Stimulated activated CD4-positive, alpha-beta T cell treated with anti-CD3 and anti-CD28 coated beads, Interleukin-4, amount 100 ng/mL, for 4 hours (primary cell): ENCODE measurements at places on chromosomes 3 and 15.
A peak's percentile ranks its signal among the peaks of the same experiment; 100 is the strongest.

DNA sequence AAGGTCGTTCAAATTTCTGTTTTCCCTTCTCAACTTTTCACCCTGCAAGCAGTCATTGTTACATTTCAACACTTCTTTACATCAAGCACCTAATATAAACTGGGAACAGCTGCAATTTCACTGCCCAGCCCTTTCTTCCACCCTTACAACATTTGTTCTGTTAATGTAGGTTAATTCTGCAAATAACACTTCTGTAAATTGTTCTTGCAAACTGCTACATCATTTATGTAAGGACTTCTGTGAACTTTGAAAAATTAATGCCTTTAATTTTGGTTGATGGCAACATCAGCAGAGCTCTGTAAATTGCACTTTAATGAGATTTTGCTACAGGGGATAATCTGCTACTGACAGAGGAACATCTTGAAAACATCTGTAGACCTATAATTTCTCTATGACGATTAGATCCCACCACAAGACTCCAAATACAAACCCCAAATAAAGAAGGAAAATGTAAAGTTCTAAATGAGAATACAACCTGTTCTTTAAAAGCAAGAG lies 93.5 kb downstream of the ZIC4 start:
- no peak for DNase-seq

- DNase-seq = no peak
These were observed 13.8 kb upstream of the TNFSF10 start for GRCh38 chr3:172536993-172537419.

DNA sequence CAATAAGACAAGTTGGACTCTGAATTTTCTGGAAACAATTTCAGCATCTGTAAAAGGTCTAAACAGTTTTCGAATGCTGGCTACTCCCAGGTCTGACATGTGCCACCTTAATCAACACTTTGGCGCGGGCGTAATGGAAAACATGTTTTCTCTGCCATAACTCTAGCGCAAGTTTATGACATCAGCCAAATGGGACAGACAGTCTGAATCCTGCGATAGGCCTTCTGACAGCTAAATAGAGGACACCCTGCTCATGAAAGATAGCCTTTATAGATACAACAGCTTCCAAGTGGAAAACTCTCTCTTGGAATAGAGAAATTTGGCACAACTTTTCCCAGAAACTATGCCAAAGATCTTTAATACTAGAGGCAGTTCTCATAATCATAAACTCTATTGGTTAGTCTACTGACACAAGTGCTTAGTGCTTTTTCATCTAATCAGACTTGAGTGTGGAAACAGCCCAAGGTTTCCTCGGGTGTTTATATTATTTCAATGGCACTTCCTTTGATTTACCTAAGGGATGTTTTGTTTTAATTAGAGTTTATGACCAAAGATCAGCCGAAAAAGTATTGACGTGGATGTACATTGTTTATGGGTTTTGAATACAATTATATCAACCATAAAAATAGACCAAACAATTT lies 120.1 kb upstream of the DPH6 start:
- DNase-seq = no peak

GRCh38 chr3:12982619-12983101 lies 90.6 kb downstream of the IQSEC1 start:
- no peak for DNase-seq

GRCh38 chr3:9253327-9253726 lies 3.9 kb upstream of the SRGAP3 start:
- no peak for DNase-seq

- no peak for DNase-seq
These were observed 200.7 kb downstream of the KCNH8 start for GRCh38 chr3:19348941-19349564.

DNA sequence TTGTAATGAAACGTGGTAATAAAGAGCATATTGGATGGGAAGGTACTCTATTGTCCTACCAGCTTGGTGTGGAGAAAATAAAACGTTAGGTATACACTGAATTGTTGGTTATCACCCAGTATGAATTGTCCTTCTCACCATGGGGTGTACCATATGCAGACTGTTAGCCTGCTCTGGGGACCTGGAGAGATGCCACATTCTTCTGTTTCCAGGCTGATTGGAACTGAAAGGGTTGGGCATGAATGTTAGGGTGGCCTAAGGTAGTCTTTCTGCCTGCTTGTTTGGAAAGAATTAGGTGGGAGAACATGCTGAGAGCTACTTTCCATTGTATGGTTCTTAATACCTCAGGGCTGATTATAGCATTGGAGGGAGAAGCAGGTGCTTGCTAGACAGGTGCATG lies 340.6 kb downstream of the PTPRG start:
- DNase-seq = no peak

GRCh38 chr3:172040078-172040980 lies 951 bp downstream of the FNDC3B start:
- DNase-seq = peak; percentile 21

- no peak for DNase-seq
These were observed 101.0 kb upstream of the IQSEC1 start for GRCh38 chr3:13174011-13174802.

GRCh38 chr3:129481766-129482332 lies 41.8 kb downstream of the IFT122 start:
- peak; percentile 9 for DNase-seq

DNA sequence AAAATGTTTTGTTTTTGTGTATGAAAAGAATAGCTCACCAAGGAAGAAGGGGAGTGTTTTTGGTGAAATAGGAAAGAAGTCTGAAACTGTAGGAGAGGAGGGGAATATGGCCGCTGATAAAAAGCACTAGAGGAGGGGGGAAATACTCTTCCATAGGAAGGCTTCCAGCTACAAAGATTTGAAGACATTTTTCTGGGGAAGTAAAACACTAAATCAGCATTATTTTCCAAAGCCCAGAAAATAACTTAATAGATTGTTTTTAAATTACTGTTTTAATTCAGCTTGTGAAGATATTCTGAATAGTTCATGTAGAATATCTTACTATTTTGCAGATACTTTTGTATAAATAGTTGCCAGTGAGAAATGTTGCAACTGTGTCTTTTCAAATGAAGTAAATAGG lies 54.9 kb downstream of the CALML4 start:
- no peak for DNase-seq

- no peak for DNase-seq
These were observed 5.0 kb upstream of the CDV3 start for GRCh38 chr3:133568294-133569014.

GRCh38 chr15:91517491-91518200 lies 335.9 kb upstream of the SLCO3A1 start:
- DNase-seq = no peak

DNA sequence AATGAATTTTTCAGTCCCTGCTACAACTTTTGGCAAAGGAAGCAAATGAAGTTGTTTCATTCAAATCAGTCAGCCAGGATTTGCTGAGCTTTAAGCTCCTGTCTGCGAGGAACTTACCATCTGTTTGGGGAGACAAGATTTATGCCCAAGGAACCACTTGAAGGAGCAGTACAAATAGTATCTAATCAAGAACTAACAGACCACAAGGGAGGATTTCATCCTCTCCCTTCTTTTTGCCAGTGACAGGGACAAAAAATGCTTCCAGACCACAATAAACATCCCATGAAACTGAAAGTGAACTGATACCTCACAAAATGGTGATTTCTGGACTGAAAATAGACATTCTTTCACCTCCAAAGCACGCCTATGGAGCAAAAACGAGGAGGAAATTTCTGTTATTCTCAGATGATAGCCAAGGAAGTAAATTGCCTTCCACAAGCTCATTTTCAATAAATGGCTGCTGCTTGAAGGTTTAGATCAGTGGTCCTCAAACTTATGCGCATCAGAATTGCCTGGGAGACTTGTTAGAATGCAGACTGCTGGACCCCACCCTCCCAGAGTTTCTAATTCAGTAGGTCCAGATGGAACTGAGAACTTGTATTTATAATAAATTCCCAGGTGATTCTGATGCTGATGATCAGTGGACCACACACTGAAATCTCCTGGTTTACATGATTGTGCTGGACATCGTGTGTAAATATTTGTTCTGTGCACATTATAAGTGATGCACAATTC lies 202.4 kb upstream of the GADL1 start:
- no peak for DNase-seq

DNA sequence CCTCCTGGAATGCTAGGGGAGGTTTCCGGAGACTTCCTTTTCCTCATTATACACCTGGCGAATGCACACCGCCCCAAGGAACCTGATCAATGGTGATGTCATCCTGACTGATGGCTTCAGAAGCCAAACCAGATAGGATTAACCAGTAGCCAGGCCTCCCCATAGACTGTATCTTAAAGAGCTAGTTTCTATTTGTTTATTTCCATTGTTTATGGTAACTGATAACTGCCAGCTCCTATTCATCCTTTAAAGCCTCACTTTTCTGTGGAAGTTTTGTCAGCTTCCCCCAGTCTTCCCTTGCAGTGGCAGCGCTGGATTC lies at the start of gene MKRN2OS:
Gene MKRN2OS, minus strand, starts transcription at position 27 of the 319 bp plus-strand sequence. CDS start 35 bp downstream, outside the sequence.
- DNase-seq = no peak

GRCh38 chr3:191353022-191353777 lies 22.9 kb upstream of the UTS2B start:
- no peak for DNase-seq

- DNase-seq = no peak
These were observed 188.8 kb upstream of the PRICKLE2 start for GRCh38 chr3:64414043-64414442.

DNA sequence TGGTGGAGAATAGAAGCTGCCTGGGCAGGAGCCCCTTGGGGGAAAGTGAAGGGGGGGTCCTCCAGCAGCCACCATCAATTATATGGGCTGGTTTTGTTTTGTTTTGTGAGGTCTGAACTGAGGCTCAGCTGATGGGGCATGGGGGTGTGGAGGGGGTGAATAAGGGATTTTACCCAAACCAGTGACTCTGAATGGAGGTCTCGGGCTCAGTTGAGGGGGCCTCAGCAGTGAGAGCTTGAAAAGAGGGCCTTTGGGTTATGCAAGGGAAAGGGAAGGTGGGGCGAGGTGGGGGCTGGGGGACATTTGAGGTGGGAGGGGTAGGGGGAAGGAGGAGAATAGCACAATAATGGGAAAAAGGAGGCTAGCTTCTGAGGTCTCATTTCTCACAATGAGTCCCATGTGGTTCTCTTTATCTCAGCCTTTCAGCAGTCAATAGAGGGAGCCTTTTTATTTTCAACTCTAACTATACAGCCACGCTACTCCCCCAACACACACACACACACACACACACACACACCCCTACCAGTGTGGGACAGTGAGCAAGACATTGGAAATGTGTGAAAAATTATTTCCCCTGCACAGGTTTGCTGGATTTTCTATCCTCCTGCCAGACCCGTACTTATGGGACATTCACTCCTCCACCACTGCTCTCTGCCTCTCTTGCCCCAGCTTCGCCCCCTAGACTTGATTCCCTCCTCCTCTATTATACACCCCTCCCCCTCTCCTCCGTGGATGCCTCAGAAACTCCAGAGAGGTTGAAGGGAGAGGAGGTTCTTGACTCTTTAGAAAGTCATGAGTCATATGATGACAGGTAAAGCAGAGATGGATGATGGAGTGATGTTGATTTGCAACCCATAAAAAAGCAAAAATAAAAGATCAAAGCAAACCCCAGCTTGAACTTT lies 96.0 kb downstream of the GTPBP8 start:
- no peak for DNase-seq

GRCh38 chr15:40115670-40116093 lies 7.0 kb upstream of the BMF start:
- DNase-seq = no peak

DNA sequence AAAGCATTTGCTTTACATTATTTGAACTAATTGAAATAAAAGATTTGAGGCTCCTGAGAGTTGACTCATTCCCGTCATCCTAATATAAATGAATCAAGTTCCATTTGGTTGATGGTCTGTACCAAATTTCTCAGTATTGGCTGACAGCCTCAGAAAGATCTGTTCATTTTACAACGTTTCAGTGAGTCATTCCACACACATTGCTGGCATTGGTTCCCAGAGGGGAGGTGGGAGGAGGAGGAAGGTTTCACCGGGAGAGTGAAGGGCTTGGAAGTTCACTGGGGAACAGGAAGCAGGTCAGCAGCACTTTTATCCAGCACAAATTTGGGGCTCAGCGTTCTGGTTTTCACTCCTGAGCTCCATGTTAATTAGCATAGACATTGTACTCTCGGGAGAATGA lies 176.7 kb upstream of the CADPS start:
- no peak for DNase-seq
